ENCODE measurements at places on chromosomes 12 and 14.
A peak's percentile ranks its signal among the peaks of the same experiment; 100 is the strongest.

DNA sequence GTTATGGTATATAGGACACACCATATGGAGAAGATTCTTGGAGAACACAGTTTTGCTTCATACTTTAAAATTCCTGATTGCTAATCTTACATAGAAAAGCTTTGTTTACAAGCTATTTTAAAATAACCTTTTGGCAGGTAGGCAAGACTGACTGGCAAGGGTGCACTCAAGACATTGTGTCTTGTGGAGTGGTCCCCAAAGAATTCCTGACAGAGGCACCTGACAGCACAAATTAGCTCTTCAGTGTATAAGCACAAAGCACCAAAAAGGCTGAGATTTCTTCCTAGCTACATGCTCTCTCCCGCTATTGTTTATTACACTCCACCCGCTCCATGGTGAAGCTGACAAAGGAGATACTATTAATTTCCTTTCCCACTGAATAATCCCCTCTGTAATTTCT is 139.4 kb downstream of the MON2 start:
- DNase-seq = no peak
- no peaks in the 10 kb centered on the region for H3K27me3 ChIP-seq
- H3K4me3 ChIP-seq = no peak overlapping the region
- no peaks in the 10 kb centered on the region for H3K36me3 ChIP-seq

DNA sequence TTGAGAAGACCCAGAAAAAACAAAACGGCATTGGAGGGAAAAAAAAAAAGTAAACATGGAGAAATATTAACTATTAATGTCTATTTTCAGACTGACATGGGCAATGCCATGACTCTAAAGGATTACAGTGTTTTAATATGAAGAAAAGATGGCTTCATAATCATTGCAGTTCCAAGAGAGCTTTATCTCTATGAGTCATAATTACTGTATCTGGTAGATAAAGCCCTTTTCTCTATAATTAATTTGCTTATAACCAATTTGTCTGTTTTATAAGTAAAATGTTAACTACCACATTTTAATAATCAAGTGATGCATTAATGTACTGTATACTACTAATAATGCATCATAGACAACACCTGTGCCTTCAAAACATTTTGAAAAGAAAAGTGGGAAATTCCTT is 59.7 kb downstream of the CLIP1 start:
- H3K27ac ChIP-seq = no peak overlapping the region
- H3K27me3 ChIP-seq = no peaks in the 10 kb centered on the region
- peaks cover 10% of the 10 kb centered on the region for H3K4me1 ChIP-seq
- no peak overlapping the region for H3K4me3 ChIP-seq
- peaks cover 11% of the 10 kb centered on the region for H3K36me3 ChIP-seq

GRCh38 chr12:28104316-28104715 is 85.9 kb upstream of the CCDC91 start:
- no peaks in the 10 kb centered on the region for H3K36me3 ChIP-seq
- no peak for DNase-seq
- H3K4me3 ChIP-seq = no peak overlapping the region

DNA sequence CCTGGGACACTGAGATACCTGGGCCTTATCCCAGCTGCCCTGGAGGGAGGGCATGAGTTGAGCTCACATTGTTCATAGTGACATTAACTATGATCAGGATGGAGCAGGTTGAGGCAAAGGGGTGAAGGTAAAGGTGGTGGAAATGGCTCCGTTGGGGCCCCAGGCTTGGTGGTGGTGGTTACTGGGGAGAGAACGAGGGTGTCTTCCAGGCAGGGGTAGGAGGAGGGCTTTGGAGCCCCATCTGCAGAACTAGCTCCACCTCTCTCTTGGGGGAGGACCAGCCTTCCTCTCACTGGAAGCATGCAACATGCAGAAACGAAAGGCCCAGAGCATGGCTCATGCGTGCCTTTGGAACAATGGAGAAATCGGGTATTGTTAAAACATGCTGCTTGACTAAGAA is 217.0 kb downstream of the SLC41A2 start:
- no peak overlapping the region for H3K4me3 ChIP-seq
- H3K27me3 ChIP-seq = no peaks in the 10 kb centered on the region
- peak overlapping the region; percentile 42 for H3K27ac ChIP-seq
- no peaks in the 10 kb centered on the region for H3K36me3 ChIP-seq
- H3K4me1 ChIP-seq = peaks cover 14% of the 10 kb centered on the region

DNA sequence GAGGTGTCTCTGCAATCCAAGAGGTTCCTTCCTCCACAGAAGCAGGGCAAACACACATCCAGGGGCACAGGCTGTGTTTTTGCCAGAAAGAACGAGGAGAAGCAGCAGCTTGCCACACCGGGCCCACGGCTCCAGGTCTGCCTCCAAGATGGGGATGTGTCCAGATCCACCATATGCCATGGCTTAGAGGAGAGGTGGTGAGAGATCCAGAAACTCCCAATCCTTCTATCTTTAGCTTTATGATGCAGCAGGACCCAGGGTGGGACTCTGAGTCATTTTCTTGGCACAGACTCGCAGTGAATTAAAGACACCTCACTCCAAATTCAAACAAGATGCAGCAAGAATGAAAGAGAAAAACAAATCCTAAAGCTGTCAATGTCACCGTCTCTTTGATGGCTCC is 481.4 kb upstream of the TMEM132C start:
- H3K36me3 ChIP-seq = no peaks in the 10 kb centered on the region
- no peak overlapping the region for H3K4me3 ChIP-seq
- H3K27ac ChIP-seq = no peak overlapping the region
- DNase-seq = no peak

Measured in tibial nerve (tissue), 4 donors.